ENCODE measurements at places on chromosomes 4 and X.

- no peak for DNase-seq
These were observed 15.3 kb downstream of the CPZ start for GRCh38 chr4:8607603-8608481.

- peak; percentile 13 for DNase-seq
These were observed 22.2 kb upstream of the SYNPO2 start for GRCh38 chr4:118866442-118866841.

- DNase-seq: no peak
These were observed 170.6 kb downstream of the MSN start for GRCh38 chrX:65837875-65838549.

DNA sequence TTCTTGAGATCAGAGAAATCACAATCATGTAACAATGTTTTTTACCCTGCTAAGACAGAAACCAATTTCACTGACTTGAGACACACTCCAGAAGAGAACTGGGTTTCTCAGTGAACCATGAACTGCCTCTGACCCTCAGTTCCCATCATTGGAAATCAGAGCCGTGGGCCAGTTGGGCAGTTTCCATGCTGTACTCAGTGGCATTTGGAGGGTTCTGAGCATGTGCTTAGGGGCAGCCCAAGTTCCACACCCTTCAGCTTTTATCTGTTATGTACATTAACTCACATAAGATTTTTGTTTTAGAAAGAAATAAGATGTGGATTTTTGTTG lies 77.9 kb downstream of the BTC start:
- no peak for DNase-seq

DNA sequence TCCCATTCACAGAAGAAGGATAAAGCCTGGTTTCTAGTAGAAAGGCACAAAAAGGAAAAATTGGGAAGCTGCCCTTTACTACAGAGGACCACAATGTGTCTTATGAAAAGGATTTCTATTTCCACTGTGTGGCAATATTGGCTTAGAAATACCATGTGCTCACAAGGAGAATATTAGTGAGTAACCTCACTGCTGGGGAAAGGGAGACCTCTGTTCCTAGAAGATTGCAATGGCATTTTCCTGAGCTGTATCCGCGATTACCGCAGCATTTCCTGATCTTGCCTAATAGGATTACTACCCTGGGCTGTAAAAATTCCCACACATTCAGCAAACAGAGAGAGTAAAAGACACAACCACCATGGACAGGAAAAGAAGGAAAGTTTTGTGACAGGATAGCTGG lies 308.8 kb upstream of the TECRL start:
- no peak for DNase-seq

GRCh38 chr4:15004739-15005301 lies 2.5 kb downstream of the CPEB2 start:
- DNase-seq: no peak

- no peak for DNase-seq
These were observed 113.4 kb downstream of the PJA1 start for GRCh38 chrX:69051901-69052300.

GRCh38 chrX:45622538-45622937 lies 421.9 kb upstream of the DIPK2B start:
- DNase-seq: no peak

- no peak for DNase-seq
These were observed 343.9 kb downstream of the MAGEB5 start for GRCh38 chrX:26559855-26560254.

GRCh38 chrX:107721318-107721717 lies 54.3 kb downstream of the TSC22D3 start:
- peak; percentile 37 for DNase-seq

- DNase-seq: peak; percentile 25
These were observed 767 bp upstream of the SMIM20 start for GRCh38 chr4:25913056-25913850.

DNA sequence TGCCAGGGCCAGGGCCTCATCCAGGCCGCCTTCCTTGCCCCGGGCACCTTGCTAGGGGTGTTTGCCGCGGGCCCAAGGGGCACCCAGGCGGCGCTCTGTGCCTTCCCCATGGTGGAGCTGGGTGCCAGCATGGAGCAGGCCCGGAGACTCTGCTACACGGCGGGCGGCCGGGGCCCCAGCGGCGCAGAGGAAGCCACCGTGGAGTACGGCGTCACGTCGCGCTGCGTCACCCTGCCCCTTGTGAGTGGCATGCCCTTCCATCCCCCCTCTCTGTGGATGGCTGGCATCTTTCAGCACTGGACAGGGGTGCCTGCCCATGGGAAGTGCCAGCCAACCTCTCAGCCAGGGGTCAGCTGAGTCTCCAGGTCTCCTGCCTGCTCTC lies 3.6 kb downstream of the PLXNB3 start:
- DNase-seq: no peak

DNA sequence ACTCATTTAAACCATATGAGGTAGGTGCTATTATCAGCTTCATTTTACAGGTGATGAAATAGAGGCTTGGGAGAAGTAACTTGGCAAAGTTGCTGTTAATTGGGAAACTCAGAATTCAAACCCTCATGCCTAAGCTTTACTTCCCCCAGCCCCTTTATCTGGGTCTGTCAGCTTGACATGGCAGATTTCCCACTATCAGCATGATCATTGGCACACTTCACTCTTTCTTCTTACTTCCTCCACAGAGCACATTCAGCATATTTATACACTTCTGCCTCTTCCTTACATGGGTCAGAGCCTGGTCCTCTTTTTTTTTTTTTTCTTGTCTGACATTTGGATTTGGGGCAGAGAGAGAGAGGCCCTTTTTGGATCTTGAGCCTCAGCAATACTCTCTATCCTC lies 56.5 kb upstream of the ARX start:
- no peak for DNase-seq

- no peak for DNase-seq
These were observed 63.8 kb downstream of the PRDM5 start for GRCh38 chr4:120858776-120859175.

- no peak for DNase-seq
These were observed 278.5 kb upstream of the UGT8 start for GRCh38 chr4:114320126-114320525.

- DNase-seq: no peak
These were observed 193.6 kb upstream of the BANK1 start for GRCh38 chr4:101596781-101597552.
